ENCODE measurements at places on chromosomes 16 and 17.

GRCh38 chr16:65598621-65599020 is 476.8 kb upstream of the CDH11 start:
- no peak for DNase-seq

- DNase-seq, result no peak
Measured at GRCh38 chr16:85302018-85302847, 190.0 kb upstream of the CIBAR2 start.

- DNase-seq, result no peak
Measured at GRCh38 chr17:66717641-66718058, 117.3 kb upstream of the CACNG5 start.

GRCh38 chr16:31698901-31699300 is 171.2 kb downstream of the AHSP start:
- no peak for DNase-seq

GRCh38 chr17:39928858-39929645 is 1.5 kb downstream of the LRRC3C start:
- DNase-seq, result no peak

DNA sequence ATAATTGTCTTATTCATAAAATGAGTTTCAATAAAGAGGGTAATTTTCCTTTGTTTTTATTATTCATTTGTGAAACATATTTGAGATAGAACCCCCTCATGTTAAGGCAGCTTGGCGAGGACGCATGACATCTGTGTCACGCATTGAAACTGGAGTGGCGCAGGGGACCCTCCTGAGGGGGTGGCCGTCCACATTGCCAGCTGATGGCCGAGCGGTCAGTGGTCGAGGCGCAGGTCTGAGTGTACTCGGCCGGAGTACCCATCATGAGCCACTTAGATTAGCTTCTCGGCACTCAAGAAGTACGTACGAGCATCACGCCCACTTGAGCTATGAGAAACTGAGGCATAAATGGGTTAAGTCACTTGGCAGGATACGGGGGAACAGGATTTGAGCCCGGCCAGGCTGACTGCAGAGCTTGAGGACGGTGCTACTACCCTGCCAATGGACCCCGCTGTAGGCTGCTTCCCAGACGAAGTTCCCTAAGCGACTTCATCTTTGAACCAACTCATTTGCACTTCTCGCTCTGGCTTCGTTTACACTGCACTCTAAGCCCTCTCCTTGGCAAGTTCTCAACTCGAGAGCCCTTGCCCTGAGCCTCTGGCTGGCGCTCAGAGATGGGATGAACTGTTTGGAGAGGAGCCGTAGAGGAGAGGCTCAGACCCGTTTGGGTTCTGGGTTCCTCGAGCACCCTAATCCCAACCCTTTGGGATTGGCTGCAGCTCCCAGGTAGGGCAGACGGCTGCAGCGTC is 91.8 kb downstream of the SDK2 start:
- no peak for DNase-seq

GRCh38 chr16:58885528-58886170 is 151.5 kb upstream of the GOT2 start:
- no peak for DNase-seq
